Stimulated activated naive CD8-positive, alpha-beta T cell treated with anti-CD3 and anti-CD28 coated beads, Interleukin-15, Interleukin-2, amounts not matched to agents 100 U/mL and 50 U/mL, for 24 hours (primary cell): ENCODE measurements at places on chromosomes 7 and 10.
A peak's percentile ranks its signal among the peaks of the same experiment; 100 is the strongest.

- no peak for DNase-seq
Observed at GRCh38 chr7:77542409-77542808, 5.3 kb downstream of the PTPN12 start.

GRCh38 chr7:143243111-143243510 lies 20.1 kb upstream of the GSTK1 start:
- no peak for DNase-seq

GRCh38 chr10:112397592-112397991 lies 23.7 kb downstream of the ACSL5 start:
- no peak for DNase-seq

DNA sequence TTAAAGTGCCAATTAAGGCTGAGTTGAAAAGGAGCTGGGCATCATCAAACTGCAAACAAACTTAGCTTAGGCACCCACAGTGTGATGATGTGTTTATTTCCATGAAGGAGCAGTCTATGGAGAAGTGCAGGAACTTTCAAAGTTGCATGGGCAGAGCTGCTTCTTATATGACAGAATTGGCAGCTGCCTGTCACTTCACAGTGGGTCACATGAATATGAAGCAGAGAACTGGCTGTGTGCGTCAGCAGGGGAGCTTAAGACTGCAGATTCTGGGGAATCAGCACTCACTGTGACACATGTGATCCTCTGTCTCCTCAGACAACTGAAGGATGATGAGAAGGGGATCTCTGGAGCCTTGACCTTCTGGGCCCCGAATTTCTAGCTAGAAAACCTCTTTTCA lies 36.6 kb downstream of the RBM28 start:
- no peak for DNase-seq

- no peak for DNase-seq
Observed at GRCh38 chr7:6407434-6407833, 40.3 kb downstream of the DAGLB start.

- no peak for DNase-seq
Observed at GRCh38 chr10:44673245-44673983, 237.7 kb upstream of the TMEM72 start.

GRCh38 chr7:4288791-4289394 lies 393.2 kb upstream of the FOXK1 start:
- DNase-seq, result no peak

DNA sequence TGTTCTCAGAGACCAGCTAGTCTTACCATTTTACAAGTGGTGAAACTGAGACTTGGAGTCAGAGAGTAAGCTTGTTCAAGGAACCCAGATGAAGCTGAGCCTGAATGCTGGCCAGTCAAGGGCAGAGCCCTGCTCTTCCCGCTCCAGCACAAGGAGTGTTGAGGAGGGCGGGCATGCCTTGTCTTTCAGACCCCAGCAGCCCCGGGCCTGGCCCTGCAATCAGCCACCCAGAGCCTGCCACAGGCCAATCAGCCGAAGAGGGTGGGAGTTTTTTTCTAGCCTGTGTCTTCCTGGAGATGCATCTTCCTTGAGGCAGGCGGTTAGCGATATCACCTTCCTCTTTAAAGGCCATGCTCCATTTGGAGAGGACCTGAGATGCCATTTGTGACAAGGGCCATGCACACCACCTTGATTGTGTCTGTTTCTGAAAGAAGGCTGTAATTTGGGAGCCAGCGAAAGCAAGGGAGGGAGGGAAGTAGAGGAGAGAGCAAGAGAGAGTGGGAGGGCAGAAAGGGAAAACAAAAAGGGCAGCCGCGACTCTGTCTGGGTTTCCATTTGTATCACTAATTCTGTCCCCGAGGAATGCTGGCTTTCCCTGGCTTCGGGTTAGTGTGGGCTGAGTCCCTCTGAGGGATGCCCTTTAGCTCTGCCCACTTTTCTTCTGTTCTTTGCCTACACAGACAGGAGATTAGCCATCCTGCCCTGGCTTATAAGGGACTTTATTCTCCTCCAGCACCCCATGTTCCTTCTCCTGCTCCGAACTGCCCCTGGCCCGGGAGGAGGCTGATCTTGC lies 8.0 kb downstream of the CDH23 start:
- no peak for DNase-seq

DNA sequence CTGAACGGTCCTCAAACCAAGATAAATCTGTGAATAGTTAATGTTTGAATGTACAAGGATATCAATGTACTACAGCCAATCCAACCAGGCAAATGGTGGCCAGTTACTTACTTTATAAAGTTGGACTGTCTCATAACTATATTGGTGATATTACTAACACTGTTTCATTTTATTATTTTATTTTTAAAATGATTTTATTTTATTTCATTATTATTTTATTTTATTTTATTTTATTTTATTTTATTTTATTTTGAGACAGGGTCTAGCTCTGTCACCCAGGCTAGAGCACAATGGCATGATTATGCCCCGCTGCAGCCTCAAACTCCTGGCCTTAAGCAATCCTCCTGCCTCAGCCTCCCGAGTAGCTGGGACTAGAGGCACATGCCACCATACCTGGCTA lies 6.8 kb downstream of the IL15RA start:
- DNase-seq, result no peak

DNA sequence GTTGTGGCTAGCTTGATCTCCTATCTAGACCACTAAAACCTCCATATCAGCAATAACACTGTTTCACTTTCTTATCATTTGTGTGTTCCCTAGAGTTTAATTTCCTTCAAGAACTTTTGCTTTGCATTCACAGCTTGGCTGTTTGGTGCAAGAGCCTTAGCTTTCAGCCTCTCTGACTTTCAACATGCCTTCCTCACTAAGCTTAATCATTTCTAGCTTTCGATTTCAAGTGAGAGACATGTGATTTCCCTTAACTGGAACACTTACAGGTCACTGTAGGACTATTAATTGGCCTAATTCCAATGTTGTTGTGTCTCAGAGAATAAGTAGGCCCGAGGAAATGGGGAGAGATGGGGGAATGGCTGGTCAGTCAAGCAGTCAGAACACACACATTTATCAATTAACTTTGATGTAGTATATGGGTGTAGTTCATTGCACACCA lies 10.6 kb upstream of the BPGM start:
- no peak for DNase-seq

GRCh38 chr7:94588075-94588474 lies 67.9 kb downstream of the SGCE start:
- no peak for DNase-seq

DNA sequence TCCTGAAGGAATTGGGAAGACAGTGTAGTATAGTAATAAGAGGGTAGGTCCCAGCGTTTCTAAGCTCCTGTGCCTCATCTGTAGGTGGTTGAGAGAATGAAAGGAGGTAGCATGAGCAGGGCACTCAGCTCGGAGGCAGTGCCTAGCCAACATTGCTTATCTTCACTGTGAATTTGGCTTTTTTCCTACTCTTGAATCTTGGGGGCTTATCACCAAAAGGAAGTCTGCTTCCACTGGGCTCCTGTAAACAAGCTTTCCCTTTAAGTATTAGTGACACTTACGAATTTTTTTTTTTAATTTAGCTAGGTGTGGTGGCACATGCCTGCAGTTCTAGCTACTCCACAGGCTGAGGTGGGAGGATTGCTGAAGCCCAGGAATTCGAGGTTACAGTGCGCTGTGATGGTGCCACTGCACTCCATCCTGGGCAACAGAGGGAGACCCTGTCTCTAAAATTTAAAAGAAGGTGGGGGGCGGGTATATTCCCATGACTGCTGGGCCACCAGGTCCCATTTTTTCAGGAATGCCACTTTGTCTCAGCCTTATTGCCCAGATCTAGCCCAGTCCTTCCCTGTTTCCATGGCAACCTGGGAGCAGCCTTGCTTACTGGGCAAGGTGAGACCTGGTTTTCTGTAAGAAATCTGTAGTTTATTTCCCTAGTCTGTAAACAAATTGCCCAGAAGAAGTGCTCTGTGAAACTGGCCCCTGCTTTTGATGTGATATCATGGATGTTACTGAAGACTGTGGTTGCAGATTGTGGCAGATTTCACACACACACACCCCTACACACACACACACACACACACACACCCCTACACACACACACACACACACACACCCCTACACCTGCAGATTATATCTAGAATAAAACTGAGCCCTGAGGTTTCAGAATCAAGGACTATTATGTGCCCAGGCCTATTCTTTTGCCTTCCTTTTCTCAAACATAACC lies 19.4 kb downstream of the OGDH start:
- DNase-seq, result no peak

GRCh38 chr10:131168238-131168875 lies 143.2 kb downstream of the TCERG1L start:
- no peak for DNase-seq

DNA sequence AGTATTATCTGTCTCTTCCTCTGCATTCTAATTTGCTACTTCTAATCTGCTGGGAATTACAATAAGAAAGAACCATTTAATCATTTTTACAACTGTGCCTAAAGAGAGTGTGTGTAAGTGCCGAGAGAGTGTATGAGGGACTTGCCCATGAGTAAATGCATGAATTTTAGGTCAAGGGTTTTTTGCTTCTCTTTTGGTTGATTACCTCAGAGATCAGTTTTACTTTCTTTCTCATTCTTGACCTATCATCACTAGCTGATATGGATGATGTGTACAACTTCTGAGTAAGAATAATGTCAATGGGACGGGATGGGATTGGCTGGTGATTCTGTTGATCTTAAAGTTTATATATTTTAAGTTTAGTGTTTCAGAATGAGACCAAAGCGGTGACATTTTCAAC lies 47.8 kb downstream of the IKZF1 start:
- no peak for DNase-seq

DNA sequence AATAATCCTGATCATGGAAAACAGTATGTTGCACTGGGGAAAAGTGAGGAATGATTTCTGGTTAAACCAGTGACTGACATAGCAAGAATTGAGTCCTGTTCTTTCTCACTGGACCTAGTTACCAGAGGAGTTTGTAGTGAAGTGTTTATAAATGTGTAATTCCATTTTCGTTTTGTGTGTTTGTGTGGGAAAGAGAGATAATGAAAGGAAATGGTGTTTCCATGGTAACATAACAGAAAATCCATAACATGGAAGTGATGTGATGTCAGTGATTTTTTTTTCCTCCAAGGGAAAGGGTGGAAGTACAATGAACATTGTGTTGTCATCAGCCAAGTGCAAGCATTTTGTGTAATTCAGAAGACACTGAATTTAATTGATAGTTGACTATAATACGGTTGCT lies 283.9 kb downstream of the PLXDC2 start:
- DNase-seq, result no peak

DNA sequence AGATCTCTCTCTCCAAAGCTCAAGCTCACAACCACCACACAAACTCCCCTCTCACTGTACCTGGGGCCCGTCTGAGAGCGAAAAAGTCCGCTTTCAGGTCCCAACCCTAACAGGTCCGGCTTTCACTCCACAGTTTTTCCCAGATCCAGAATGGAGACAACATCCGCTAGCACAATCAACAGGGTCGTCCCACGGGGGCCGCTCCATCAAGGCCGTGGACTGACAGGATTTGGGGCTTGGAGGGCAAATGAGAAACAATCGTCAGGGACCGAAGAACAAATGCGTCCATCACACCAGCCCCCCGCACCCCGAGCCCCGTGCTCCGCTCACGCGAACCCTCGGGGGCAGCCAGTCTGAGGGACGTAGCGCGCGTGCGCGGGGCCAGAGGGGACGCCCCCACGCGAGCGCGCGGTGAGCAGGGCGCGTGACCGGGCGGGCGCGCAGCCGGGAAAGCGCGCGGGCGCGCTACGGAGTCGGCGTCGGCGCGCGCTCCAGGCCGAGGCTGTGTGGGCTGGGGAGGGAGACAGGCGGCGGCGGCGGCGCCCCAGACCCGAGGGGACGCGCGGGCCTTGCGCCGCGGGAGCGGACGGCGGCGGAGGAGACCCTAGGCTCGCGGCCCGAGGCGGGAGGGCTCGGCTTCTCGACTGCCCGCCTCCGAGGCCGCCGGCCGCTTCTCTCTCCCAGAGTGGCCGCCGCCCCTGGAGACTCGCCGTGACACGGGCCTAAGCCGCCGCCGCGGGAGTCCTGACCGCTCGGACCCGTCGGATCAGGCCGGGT lies at the start of gene SLK:
SLK (plus strand) TSS at position 470 of the 777 bp plus-strand sequence. CDS start 606 bp downstream, outside the sequence.
- DNase-seq, result peak; percentile 89

- DNase-seq, result no peak
Observed at GRCh38 chr10:100879741-100880360, 32.9 kb upstream of the SLF2 start.

- no peak for DNase-seq
Observed at GRCh38 chr7:30877015-30877769, 34.5 kb upstream of the AQP1 start.

- DNase-seq, result no peak
Observed at GRCh38 chr10:29926693-29927048, 132.7 kb downstream of the JCAD start.

DNA sequence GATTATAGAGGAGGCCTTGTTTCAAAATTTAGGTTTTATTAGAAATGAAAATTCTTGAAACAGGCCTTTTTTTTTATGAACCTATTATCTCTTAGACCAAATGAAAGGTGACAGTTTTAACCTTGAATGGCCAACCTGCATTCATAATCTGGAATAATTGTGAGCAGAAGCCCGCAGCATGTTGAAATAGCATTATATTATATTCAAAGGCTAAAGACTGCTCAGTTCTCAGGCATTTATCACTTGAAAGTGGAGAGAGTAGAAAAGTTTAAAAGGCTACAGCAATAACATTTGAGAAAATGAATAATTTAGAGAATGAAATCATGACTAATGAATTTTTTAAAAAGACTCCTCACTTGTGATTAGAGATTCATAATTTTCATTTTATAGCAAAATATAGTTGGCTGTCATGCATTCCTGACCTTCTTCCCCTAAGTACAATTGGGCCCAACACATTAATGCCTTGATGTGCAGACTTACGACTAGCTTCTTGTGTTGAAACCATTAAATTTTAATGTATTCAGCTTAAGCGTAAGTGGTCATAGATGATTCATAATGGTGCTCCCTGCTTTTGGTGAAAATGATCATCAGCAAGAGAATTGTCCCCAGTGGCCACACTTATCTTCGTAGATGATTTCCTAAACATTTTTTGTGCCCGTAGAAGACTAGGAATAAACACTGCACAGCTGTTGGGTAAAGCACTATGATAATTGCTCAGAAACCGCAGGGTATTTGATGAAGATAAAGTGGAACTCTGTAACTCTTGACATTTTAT lies 346.6 kb upstream of the BMPER start:
- DNase-seq, result no peak

DNA sequence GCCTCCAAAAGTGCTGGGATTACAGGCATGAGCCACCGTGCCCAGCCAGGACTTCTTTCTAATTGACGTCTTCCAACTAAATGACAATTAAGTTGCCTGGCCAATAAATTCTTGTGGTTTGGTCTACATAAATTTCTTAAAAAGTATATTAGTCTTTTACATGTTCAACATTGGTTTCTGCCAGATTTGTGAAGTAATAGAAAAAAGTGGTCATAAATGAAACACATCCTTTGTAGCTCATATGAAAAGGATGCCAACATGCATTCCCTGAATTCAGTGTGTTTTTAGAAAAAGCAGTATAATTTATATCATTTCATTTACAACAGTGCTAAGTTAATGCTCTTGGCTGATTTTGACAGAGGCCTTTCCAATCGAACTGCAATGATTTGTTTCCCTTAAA lies 215.0 kb downstream of the TAX1BP1 start:
- no peak for DNase-seq

GRCh38 chr7:131383417-131384285 lies 56.0 kb downstream of the MKLN1 start:
- no peak for DNase-seq

GRCh38 chr10:30455816-30456215 lies 21.8 kb downstream of the MAP3K8 start:
- DNase-seq, result no peak
